Midbrain (tissue), 1 donor: ENCODE measurements at places on chromosomes 11 and 22.

GRCh38 chr11:60991457-60991856 lies 20.0 kb downstream of the CD6 start:
- no peak for DNase-seq

GRCh38 chr22:18060646-18061620 lies 16.9 kb upstream of the PEX26 start:
- DNase-seq: no peak

DNA sequence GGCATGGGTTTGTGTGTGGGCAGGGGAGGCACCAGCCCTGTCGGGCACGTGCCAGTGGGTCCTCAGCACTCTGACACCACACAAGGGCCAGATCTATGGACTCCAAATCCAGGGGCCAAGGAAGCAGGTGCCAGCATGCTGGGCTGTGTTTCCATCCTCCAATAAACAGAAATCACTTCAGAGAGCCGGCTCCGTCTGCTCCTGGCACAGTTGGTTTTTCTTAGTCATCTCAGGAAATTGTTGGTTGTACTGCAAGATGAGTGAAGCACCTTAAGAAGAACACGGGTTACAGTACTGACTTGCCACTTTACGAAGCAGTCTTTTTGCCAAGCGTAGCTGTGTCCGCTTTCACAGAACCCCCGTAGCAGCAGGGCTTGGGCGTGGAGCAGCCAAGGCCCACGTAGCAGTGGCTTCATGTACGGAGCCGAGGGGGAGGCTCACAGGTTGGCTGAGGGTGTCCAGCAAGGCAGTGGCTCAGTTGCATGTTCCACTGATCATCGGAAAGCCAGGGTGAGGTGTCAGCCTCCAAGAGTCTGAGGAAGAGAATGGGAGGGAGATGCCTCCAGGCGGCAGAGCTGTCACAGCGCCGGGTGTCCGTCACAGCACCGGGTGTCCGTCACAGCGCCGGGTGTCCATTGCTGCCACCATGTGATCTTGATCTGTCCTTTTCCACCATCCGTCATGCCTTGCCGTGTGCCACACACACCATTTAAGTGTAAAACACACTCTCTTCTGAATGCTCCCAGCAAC lies 314.9 kb downstream of the CTTN start:
- DNase-seq: no peak

GRCh38 chr11:130418756-130419155 lies 9.7 kb downstream of the ADAMTS8 start:
- no peak for DNase-seq

DNA sequence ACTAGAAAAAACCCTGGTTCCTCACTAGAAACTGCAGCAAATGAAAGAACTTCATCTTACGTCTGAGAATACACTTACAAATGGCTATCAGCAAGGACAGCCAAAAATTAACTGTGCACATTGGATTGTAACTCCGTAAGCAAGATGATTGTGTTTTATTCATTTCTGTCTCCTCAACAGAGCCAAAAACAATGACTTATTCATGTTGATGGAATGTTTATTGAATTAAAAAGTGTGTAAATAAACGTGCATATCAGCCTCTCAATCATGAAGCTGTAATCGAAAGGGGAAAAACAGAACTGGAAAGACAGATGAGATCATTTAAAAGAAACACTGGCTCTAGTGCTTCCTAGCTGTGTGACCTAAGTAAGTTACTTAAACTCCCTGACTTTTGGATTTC lies 307.5 kb upstream of the ZC3H12C start:
- no peak for DNase-seq

DNA sequence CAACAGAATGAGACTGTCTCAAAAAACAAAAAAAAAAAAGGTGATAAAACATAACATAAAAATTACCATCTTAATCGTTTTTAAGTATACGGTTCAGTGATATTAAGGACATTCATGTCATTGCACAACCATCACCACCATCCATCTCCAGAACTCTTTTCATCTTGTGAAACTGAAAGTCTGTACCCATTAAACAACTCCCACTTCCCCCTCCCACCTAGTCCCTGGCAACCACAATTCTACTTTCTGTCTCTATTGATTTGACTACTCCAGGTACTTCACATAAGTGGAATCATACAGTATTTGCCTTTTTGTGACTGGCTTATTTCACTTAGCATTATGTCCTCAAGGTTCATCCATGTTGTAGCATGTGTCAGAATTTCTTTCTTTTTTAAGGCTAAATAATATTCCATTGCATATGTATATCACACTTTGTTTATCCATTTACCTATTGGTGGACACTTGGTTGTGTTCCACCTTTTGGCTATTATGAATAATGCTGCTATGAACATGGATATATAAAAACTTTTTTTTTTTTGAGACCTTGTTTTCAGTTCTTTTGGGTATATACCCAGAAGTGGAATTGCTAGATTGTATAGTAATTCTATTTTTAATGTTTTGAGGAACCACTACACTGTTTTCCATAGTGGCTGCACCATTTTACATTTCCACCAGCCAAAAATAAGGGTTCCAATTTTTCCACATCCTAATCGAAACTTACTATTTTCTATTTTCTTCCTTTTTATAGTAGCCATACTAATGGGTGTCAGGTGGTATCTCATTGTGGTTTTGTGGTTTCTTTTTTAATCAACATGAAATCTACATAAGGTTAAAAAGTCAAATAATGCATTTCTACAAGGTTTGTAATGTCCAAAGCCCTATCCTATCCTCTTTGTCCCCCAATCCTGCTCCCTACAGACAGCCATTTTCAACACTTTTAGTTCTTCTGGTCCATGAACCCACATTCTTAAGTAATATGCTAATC lies 23.4 kb upstream of the PIK3C2A start:
- no peak for DNase-seq

DNA sequence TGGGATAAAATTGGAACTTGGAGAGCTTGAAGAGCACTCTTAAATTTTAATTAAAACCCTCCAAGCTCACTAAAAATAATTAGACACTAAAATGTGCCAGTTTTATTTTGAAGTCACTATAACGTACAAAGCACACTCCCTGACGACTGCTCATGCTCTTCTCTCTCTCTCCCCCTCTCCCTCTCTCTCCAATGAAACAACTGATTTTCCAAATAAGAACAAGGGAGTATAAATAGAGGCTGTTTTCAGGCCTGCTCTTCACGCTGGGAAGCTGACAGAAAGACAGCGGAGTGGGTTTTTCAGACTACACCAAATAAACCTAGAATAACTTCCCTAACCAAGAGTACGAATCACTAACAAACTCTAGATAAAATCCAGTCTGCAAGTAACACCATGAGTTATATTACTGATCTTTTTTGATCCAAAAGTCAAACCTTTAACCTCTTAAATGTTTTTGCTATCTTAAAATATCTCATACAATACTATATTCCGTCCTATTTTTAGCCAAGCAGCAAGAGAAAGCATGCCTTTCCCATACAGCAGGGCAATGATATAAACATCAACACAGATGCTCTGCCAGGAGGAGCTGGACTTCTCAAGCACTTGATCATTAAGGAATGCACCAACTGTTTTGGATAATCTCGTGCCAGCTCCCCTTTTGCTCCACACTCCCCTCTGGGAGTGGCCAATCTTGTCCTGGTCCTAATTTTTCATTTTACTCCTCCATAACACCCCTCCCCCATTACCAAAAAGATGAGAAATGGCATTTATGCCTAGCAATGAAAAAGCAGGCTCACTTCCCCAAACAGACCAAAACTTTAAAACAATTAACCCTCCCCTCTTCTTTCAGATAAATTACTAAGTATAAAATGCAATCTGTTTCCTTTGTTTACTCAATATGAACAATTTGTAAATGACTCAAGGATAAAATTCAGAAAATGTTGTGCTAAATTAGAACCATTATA lies 116.9 kb downstream of the SOX6 start:
- DNase-seq: peak; percentile 10

DNA sequence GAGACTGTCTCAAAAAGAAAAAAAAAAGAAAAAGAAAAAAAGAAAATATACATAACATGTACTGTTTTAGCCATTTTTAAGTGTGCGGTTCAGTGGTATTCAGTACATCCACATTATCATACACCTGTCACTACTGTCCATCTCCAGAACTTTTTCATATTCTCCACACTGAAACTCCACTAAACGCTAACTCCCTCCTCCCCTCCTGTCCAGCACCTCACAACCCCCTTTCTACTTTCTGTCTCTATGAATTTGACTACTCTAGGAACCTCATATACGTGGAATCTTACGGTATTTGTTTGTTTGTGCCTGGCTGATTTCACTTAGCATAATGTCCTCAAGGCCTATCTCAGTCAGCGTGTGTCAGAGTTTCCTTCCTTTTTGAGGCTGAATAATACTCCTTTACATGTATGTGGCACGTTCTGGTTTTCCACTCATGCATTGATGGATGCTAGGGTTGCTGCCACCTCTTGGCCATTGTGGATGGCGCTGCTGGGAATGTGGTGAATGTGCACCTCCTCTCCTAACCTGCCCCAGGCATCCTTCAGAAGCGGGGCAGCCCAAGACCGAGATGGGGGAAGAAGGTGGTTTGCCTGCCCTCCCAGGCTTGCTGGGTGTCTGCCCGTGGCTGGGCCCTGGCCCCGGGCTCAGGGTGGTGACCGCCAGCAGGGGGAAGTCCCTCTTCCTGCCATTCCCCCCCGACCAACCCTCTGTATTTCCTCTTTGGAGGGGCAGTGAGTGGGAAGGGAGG lies 60.5 kb downstream of the BCR start:
- no peak for DNase-seq

- DNase-seq: no peak
Observed at GRCh38 chr22:46678003-46678657, 57.9 kb downstream of the GRAMD4 start.

DNA sequence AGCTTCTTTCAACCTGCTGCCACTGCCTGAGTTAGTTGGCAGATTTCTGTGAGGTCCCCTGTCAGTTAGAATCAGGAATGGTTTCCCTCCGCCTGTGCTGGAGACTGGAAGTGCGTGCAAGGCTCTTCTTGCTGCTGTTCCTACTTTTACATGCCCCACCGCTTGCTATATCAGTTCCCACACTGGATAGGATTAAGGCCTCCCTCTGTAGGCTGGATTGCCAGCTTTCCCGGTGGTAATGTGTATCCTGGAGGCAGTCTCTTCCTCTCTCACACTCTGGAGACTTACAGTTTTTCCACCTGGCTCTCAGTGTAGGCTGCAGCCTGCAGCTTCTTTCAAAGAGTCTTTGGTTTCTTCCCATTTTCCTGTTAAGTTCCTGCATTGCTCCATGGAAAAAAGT lies 66.5 kb downstream of the ARHGAP42 start:
- DNase-seq: no peak

DNA sequence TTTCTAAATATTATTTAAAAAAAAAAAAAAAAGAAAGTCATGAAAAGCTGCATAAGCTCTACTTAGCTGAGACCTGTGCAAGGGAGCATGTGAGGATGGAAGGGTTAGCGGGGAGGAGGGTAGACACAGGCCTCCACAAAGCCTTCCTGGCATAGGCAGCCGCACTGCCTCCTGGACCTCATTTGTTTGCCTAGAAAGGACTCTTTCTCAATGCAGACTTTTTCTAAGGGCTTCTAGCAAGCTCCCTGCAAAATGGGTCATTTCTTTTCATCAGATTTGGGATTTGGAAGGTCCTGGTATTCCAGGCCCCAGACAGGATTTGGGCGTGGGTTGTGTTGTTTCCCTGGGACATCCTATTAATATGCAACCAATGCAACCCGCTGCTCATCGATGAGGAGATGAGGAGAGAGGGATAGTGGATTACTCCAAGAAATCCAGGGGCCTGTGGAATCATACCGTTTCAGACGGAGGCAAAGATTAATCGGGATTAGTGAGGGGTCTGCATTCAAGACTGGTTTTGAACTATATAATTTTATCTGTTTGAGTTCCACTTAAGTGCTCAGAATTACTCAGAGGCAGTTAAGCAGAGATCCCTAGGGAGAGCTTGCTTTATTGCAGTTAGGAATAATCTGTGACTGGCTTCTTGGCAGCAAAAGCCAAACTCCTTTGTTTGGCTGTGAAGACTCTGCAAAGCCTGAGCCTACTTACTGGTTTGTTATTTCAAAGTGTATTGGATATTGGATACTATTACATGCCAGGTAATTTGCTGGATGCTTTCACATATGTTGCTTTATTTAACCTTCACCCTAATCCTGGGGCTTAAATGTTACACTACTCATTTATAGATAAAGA lies 106.9 kb upstream of the NAV2 start:
- peak; percentile 42 for DNase-seq

GRCh38 chr11:123532131-123532530 lies 102.1 kb downstream of the GRAMD1B start:
- DNase-seq: no peak

DNA sequence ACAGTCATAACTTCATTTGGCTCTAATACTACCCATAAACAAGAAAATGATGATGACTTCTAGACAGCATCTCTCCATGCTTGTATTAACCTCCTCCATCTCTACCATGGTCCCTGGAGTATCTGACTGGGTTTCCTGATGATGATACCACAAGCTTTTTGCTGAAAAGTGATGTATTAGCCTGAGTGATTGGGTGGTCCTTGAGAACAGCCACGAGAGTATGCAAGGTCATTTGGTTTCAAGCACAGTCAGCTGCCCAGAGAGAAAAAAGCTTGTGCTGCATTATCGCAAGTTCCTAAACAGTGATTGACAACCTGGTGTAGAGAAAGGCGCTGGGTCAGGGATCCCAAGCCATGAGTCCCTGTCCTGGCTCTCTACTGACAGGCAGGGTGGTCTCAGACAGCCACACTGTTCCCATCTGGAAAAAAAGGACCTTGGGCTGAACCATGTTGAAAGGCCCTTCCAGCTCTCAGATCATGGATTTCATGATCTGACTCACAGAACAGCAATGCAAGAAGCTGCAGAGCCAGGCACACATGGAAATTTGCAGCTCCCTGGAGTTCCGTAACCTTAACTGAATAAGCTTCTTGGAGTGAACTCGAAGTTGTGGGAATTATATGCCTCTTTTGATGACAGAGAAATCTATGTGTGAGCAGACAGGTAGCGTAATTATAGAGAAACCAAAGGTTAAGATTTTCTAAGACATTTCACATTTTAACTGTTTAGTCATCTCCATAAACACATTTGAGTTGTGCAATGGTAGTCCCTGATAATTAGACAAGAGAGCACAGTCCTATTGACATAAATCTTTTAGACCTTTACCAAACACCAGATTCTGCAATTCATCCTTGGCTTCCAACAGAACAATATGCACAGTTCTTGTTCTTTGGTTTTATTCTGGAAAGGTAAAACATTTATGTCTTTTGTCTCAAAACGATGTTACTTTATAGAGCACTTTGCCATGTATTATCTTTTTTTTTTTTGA lies 54.1 kb upstream of the UBASH3B start:
- DNase-seq: no peak

DNA sequence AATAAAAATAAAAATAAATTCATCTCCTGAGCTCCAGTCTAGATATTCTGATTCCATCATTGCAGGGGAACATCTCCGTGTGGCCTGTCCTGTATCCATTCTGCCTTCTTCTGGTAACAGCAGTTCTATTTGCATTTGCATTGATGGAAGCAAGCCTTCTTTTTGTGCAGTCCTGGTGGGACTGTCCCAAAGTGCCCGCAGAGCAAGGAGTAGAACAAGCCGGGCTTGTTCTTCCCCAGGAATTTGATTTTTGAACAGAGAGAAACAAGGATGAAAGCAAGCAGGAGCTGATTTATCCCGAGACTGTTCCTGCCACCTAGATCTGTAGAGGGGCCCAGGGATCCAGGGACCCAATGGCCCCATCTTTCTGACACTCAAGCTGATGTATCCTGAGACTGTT lies 65.4 kb downstream of the SYN3 start:
- no peak for DNase-seq

- DNase-seq: no peak
Observed at GRCh38 chr22:23681026-23681809, 9.6 kb upstream of the RGL4 start.
